GDM1 (cell line): ENCODE measurements at places on chromosomes 2 and 18.

DNA sequence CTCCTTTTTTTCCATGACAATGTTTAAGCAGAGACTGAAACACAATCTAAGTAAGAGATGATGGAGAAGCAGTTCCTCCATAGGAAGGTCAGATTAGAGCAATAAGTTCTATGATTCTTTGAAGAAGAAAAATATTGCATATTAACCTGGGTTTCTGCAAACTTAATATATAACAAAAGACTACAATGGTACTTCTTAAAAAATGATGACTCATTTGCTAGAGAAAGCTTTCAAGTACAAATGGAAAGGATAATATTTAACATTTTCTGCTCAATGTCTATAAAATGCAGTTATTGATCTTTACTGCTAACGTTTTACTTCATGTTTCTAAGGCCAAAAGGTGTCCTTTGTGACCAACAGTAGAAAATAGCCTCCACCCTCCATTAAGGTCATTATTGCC, 158.6 kb downstream of the DOCK10 start:
- no peak for DNase-seq

DNA sequence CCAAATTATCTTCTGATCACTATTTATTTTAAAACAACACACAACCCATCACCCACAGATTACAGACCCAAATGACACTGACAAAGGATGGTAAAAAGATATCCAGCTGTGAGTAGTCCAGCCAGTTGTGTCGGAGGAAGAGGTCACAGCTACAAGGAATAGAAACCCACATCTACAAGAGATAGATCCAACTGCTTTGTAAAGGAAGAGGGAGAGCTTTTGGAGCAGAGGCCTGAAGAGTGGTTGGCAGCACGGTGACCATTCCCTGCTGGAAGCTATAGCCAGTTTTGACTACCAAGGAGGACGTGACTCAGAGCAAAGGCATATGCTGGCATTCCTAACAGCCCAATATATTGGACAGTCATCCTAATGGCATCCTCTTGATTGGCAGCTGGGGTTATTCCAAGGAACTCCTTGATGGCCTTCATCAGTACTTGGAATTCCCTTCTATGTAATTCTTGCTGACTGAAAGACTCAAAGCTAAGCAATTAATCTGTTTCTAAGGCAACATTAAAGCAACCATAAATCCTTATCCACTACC, 17.1 kb downstream of the SLC8A1 start:
- no peak for DNase-seq

DNA sequence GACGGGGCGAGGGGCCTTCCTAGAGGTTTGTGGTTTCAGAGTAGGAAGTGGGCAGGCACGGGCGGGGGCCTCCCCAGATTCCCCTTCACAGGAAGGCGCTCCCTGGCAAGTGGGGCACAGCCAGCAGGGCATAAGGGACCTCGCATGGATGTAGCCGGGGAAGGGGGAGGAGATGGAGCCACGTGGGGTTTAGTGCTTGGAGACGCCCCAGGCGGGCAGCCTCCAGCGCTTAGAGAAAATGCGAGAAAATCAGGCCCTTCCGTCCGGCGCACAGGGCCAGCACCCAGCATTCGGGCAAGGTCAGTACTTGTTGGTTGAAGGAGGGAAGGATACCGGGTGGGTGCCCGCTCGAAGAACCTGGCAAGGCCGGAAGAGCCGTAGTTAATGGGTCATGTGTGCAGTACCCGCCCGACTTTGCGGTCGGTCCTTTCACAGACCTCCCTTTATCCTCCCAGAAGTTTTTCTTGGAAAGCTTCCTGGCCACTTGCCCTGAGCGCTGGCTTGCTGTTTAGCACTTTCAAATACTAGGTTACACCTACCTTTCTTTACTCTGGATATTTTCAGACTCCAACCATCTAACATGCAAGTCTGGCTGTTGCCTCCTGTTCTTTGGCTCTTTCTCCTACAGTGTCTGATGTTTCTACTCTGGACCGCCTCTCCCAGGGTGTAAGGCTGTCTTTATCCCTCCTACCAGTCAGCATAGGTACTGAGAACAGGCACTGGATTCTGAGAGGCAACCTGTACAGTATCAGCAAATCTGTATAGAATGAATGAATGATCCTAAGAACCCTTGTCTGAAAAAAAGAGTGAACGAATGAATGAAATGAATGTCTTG, 78.1 kb downstream of the CIB4 start:
- DNase-seq, result no peak

- DNase-seq, result no peak
Observed at GRCh38 chr18:20975077-20975476, 136.5 kb downstream of the ROCK1 start.

DNA sequence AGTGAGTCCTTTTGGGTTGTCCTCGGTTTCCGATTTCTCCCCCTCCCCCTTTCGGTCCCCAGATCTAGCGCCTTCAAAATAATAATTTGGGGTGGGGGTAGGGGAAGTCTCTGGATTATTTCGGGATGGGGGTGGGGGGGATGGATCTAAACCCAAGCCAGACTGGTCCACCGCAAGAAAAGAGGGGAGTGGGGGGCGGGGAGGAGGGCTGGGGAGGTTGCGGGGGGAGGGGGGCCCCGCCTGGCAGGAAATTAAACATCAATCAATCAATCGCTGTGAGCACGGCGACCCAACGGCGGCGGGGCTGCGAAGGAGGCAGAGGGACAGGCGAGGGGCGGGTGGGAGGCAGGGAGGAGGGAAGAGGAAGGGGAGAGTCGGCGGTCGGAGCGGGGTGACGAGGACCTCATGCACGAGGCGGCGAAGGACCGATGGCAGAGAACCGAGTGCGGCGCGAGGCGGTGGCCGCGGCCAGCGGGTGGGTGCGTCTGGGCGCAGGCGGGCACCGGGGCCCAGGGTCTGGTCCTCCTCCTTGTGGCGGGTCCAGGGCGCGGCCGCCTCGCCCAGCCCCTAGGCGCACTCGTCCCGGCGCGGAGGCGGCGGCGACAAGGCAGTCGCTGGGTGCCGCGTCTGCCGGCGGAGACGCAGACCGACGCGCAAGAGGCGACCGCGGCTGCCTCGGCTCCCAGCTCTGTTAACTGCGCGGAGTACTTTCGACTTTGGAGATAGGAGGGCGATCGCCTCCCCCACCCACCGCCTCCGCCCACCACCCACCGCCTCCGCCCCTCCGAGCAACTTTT, 468 bp upstream of the SATB2 start:
- no peak for DNase-seq

DNA sequence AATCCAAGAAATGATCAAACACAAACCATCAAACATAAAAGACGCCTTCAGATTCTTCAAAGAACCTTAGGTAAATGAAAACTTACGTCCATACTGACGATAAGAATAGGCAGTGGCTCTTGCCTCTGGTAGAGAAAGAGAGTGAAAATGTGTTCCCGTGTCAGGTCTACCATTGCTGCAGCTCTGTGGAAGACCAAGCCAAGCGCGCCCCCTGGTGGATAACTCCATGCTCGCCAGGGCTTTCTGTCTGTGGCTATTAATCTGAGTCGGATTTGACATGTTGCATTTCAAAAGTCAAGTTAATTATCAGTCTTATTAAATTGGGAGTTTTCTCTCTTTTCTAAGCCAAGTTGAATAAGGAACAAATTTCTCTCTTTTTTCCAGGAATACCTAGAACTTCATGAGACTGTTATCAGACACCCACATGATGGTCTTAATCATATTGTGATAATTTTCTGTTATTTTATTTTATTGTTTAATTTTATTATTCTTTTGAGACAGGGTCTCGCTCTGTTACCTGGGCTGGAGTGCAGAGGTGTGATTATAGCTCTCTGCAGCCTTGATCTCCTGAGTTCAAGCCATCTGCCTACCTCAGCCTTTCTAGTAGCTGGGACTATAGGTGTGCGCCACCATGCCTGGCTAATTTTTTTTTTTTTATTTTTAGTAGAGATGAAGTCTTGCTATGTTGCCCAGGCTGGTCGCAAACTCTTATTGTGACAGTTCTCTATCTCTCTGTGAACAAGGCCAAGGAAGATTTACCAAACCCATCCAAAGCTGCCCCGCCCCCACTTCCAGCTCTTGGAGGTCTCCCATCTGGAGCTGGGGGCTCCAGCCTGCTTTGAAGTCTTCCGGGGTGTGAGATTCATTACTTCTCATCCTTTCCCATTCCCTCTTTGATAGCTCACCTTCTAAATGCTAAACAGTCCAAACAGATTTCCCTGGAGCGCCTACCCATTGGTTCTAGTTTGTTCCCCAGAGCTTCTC, 15.8 kb upstream of the ZAP70 start:
- DNase-seq, result peak; percentile 75

DNA sequence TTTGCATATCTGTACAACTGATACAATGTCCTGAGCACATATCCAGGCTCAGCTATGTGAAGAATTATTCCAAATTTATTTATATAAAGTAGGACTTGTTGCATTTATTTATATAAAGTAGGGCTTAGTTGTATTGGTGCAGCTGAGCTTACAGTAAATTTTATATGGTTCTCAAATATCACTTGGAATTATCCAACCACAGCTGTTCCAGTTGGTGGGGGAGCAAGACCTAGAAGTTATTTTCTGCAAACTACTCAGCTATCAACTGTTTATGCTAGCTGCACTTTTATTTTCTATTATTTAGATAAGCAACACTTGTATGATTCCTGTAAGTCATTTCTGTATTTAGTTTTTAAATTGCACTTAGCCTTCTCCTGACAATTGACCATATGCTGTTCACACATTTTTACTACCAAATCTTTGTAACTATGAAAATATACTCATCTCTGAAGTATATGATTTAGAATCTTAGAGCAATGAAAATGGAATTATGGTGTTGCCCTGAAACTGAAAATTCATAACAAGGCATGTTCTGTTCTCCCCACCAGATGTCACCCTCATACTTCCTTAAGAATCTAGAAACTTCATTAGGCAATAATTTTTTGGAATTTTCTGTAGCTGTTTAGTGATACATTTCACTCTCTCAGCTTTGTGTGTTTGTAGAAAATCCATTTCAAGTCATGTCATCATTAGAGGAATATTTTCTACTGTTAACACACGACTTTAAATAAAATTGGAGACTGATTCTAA, 157.0 kb upstream of the CBLN2 start:
- no peak for DNase-seq

DNA sequence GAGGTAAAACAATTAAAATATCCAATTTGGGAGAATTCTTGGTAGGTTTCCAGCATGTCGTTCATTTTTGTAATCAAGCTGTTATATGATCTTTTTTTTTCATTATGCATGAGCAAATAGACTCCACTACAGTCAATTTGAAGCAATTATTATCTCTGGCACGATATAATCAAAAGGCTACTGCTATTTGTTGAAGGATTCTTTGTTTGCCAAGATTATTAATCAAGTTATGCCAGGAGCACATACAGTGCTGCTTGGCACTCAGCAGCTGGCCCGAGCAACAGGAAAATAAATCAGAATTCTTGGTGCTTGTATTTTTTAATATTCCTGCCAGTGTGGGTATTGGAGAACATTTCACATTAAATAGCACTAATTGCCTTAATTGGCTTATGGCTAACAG, 279.5 kb downstream of the RND3 start:
- no peak for DNase-seq

- no peak for DNase-seq
Observed at GRCh38 chr2:45793305-45793962, 142.0 kb downstream of the PRKCE start.

- no peak for DNase-seq
Observed at GRCh38 chr2:156649596-156649995, 213.4 kb downstream of the GPD2 start.
